ENCODE measurements at places on chromosomes 16 and 17. TPM values are rescaled to one million over a fixed set of nuclear protein-coding genes. Genes with fewer than 3 reads are reported as not detected.

Gene KIF19
- total RNA-seq: 0.85 TPM

Gene TTYH2
- 7.1 TPM for total RNA-seq

Gene MMP25
- 1.7 TPM for total RNA-seq

Gene PRSS53
- total RNA-seq: 2.6 TPM

Gene GAST
- not detected for total RNA-seq

Gene SLC7A6
- 24.0 TPM for total RNA-seq

DNA sequence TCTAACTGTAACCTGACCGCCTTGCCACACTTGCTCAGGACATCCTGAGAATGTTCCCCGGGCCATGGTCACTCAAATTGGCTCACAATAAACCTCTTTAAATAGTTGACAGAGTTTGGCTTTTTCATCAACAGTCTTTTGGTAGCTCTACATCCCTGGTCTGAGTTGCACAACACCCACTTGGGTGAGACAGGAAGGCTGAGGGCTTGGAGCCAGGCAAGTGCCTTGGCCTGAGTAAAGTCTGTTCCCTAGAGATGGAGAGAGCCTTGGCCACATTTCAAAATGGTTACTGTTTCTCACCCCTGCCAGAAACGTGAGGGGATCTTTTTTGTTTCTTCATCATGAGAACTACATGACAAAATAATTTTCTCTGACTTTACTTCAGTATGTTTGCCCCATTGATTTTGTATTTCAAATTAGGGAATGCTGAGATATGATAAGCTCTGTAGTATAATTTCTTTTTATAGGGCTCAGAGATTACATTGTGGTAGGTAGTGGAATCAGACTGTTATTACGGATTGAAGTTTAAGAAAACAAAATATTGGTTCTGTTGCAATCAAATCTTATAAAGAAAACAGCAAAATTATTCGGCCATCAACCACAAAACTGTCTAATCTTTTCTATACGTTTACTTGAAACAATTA, 53.9 kb upstream of the NETO2 start:
- DNase-seq: no peak

- no peak for DNase-seq
Measured at GRCh38 chr16:9469512-9469911, 378.1 kb downstream of the HAPSTR1 start.

GRCh38 chr16:70565053-70565452, 41.4 kb downstream of the SF3B3 start:
- DNase-seq: no peak

DNA sequence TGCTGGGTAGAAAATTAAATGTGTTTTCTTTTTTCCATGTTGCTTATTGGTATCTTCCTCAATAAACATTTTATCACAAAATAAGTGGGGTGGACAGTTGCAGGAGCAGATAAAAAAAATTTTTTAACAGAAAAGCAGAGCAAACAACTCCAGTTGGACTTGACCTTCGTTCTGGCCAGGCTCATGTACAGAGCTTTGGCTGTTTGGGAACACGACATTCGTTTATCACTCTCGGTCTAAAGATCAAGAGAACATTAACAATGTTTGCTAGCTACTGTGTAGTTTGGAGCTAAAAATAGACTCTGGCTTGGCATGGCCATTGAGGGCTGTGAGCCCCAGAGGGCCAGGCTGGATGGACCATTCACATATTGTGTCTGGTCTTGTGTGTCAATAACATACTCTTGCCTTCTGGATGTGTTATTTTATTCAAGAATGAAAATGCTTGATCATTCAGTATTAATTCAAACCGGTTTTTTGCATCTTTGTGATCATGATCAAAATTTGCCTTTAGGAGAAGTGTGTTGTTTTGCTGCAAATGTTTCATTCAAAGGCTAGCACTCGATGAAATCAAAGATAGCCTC, 56.6 kb downstream of the TMEM186 start:
- DNase-seq: no peak

- no peak for DNase-seq
Measured at GRCh38 chr17:43468691-43469139, 15.1 kb upstream of the DHX8 start.

DNA sequence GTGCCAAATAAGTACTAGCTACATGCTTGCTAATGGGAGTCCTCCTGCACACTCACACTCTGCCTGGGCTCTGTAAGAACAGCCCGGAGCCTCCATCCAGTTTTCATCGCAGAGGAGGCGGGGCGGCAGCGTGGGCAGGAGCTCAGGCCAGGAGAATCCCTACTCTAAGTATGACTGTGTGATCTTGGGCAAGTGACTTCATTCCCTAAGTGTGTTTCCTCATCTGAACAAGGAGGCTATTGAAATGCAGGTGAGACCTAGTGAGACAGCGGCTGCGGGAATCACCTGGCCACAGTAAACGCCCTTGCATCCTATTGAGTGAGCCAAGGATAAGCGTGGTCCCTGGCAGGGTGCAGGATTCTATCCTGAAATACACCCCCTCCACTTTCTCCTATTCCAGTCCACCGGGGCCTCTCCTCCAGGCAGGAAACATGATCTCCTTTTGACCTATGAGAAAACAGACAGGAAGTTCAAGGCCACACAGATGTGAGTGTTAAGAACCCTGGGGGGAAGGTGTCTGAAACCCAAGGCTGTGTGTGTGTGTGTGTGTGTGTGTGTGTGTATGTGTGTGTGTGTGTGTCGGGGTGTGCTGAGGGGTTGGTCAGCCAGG, 5.2 kb upstream of the RAI1 start:
- peak; percentile 88 for DNase-seq

DNA sequence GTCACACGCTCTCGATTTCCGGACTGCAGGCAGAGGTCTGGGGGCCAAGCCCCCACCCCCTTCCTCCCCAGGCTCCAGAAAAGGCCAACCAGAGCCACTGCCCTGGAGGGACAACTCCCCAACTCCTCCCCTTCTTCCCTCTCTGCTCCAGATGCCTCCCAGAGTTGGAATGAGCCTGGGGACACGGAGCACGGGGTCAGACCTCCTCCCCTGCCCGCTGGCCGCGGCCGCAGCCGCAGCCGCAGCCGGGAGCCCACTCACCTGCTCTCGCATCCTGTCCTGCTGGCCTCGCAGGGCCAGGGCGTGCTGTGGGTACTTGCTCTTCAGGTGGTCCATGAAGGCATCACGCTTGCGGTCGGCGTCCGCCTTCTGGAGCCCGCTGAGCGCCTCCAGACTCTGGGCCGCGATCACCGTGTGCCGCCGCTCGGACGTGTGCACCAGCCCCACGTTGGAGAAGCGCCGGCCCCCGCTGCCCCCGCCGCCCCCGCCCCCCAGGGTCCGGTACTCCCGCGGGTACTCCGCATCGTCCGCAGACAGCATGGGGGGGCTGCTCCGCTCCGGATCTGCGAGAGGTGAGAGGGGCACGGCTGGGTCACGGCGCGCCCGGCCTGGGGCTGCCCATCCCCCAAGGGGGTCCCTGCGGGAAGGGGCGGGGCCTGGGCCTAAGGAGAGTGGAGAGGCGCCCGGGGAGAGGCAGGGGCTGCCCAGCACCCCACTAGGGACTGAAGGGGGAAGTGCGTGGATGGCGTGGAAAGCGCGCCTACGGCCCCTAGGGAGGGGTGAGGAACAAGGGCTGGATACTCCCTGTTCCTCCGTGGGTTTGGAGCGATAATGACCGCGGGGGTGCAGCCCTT, 27.3 kb downstream of the SRCIN1 start:
- no peak for DNase-seq

DNA sequence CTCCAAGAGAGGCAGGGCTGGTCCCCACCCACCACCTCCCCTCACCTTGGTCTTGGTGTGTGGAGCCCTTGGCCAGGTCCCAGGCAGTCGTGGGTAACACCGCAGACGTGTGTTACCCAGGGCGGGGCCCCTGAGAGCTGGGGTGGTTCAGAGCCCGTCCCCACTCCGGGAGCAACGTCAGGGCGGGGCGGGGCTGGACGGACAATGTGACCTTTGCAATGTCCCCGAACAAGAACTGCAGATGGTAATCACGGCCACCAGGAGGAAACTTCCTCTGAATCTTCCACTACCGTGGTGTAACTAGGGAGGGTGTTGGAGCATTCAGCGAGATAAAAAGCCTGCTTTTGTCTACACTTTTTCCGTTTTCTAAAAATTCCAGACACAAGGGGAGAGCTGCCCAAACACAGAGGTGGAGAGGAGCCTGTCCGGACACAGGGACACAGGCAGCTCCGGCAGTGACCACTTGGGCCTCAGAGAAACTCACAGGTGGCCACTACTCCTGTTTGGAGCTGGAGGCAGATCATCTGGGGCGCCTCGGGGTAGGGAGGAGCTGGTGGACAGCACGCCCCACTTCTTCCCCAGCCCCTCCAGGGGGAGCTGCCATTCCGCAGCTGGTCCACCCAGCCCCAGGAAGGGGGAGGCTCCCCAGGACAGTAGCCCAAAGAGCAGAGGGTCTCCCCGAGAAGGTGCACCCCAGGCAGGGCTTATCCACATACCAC, 14.2 kb upstream of the SLC38A10 start:
- DNase-seq: peak; percentile 89
